ENCODE measurements at places on chromosomes 1 and 21.

- DNase-seq = no peak
Measured at GRCh38 chr1:78104322-78104721, 58.6 kb downstream of the GIPC2 start.

- no peak for DNase-seq
Measured at GRCh38 chr1:119703666-119704450, 7.9 kb upstream of the PHGDH start.

DNA sequence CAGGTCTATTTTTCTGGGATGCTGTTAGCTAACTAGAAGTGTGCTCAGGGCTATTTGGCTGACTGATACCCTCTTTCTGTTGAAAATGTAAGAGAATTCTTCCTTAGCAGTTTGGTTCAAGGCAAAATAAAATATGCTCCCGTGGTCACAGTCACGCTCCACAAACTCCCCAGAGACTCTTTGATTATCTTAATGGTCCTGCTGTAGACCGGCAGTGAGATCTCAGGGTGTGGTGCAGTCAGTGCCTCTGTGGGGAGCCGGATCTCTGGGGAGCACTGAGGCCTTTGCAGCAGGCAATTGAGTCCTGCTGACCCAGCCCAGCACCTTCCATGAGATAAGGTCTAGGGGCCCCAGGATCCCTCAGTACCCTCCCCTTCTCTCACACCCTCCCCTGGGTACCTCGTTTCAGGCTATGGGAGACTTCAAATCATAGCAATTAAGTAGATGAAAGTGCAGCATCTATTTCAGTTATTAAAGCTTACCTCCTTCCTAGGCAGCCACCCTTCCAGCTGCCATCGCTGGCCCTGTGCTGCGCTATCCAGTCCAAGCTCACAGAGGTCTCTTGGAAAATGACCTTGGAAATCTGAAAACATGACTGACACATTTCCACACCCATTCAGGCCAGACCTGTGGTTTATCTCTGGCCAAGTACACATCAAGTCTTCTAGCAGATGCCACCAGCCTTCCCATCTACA, 98.1 kb downstream of the SEC16B start:
- DNase-seq = no peak

- no peak for DNase-seq
Measured at GRCh38 chr1:117675907-117676430, 70.1 kb downstream of the TENT5C start.

DNA sequence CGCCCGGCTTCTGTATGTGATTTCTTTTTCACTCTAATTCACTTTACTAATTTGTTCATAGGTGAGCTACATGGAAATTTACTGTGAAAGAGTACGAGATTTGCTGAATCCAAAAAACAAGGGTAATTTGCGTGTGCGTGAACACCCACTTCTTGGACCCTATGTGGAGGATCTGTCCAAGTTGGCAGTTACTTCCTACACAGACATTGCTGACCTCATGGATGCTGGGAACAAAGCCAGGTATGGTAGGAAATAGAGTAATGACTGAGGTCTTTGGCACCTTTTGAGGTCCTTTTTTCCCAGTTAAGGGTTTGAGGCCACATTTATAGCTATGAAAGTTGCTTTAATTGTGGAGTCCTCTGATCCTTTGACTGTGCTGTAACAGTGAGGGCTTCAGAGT, 56.9 kb downstream of the KIF1B start:
- DNase-seq = no peak

GRCh38 chr1:161250829-161251228, 7.7 kb upstream of the PCP4L1 start:
- DNase-seq = no peak

- DNase-seq = no peak
Measured at GRCh38 chr1:7101187-7101586, 315.9 kb downstream of the CAMTA1 start.

GRCh38 chr1:36919491-36920145, 114.7 kb downstream of the GRIK3 start:
- no peak for DNase-seq

DNA sequence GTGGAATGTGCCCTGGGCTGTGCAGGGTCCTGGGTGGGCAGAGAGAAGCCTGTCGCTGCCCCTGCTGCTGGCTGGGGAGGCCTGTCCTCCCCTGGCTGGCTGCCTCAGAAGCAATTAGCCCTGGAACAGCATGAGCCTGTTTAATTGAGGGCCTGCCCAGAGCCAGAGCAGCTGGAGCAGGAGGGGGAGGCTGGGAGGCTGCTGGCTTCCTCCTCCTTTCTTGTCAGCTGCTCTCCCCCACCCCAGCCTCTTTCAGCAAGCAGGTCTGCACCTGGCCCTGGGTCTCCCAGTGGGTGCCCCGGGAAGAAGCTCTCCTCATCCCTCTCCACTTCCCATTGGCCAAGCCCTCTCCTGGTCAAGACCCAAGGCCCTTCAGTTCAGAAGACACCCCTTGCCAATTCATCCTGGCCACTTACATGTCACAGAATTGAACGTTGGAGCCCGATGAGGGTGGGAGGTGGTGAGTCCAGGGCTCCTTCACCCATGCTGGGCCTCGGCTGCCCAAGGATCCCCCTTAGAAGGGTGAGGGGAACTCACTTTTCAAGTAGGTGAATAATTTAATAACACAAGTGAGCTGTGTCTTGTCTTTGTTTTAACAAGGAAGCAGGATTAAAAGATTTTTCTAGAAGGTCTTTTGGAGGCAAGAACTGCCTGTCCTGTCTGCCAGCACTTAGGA, 13.2 kb downstream of the AMPD2 start:
- no peak for DNase-seq

DNA sequence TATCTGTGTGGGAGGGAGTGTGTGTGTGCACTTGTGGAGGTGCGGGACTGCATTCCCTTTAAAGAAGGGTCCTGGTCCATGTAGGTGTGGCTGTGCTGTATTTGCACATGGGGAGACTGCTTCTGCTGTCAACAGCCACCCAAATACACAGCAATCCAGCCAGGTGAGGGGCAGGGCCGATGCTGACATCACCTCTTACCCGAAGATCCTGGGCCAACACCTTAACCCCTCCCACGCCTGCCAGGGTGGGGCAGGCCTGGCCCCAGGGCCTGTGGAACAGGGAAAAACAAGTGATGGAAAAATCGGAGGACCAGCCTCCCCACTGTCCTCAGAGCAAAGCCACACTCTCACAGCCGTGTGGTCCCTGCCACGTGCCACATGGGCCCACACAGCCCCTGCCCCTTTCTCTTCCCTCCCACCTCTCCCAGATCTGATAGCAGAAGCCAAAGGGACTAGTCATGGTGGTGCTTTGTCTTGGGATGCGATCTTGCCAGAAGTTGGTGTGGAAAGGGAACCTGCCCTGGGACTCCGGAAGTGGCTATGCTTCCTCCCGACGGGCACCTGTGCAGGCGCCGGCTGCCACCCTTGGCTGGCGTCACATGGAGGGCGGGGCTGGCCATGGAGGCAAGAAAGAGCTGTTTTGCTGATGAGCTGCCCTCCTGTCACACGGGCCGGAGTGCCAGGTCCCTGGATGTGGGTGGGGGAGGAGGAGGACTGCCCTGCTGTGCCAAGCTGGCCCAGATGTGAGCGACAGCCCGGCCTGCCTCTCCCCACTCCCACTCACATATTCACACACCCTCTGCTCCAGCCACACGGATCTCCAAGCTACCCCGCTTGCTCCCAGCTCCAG, 7.8 kb upstream of the CASZ1 start:
- no peak for DNase-seq

DNA sequence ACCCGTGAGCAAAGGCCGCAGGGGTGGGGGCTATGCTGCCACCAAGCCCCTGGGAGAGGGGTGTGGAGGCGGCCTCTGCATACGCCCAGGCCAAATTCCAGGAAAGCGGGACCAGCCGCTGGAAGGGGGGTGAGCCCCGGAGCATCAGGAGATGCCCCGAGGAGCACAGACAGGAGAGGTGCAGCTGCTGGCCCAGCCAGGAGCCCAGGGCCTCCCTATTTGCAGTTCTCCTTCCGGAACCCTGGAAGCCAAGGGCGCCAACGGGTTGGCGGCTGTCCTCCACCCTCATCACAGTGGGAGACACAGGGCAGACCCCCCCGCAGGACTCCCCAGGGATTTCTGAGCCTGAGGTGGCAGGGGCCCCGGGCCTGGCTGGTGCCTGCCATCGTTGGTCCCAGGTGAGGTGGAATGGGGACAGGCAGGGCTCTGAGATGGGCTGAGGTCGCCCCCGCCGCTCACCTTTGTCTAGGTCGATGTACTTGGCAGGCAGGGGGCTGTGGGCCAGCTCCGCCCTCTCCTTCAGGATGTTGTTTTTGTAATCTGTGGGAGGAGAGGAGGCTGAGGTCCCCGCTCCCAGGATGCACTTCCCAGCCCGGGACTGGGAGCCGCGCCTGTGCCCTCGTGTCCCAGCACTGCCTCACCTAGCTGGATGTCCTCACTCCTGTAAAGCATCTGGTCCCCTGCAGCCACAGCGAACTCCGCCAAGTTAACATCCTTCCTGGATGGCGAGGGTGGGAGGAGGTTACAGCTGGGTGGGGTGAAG, 4.4 kb upstream of the DVL1 start:
- no peak for DNase-seq

- no peak for DNase-seq
Measured at GRCh38 chr1:3084726-3085125, 15.7 kb downstream of the PRDM16 start.

DNA sequence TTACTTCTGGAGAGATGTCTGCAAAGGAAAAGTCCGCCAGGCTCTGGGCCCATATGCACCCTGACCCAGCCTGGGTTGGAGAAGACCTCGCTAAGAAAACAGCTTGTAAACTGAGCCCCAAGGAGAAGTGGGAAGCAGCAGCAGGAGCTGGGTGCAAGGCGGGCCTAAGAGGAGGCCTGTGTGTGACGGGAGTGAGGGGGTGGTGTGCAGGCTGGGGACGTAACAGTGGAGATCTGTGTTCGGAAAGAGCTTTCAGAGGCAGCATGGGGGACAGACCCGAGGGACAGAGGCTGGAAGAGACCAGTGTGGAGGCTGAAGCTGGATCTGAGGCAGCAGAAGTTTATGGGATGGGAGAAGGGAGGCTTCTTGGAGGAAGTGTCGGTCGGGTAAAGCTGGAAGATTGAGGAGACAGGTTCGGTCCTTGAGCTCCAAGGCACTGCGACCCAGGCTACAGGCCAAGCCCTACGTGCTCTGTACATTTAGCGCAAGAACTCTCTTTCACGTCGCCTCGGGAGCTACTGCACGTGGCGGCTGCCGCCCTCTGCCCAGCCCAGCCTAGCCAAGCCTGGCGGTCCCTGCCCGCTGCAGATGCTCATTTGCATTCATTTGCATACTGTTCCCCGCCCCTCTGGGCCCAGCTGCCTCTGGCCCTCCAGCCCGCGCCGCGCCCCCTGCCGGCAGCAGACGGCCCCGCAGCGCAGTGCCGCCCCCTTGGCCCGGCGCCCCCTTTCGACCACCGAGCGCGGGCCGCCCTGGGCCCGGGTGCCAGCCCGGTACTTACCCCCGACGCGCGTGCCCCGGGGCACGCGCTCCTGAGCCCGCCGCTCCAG, 6.3 kb downstream of the HPCA start:
- no peak for DNase-seq

DNA sequence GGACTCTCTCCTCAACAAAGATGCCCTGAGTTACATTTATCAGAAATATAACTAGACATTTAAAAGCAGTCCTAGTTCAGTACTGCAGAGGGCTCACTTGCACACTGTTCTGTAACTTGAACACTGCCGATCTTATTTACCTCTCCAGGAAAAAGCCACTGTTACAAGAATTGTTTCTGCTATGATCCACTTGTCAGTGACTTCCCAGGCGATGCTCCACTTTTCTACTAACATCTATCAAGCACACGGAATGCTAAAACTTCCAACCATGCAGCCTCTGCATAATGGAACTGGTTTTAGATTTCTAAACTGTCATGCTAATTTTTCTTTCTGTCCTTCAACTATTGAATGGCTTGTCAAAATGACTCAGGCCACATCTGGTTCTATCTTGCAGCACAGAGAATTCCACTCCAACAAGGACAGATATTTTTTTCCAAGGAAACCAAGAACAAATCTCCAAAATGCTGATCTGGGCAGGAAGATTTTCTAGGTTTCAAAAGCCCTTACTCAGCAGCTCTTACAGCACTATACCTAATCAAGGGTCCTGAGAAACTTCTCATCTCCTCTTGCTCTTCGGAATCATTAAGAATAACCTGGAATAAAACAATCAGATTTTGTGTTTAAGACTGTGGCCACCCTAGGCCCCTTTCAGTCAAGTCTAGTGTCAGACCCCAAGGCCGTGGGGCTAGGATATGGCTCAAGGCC, 9.9 kb downstream of the SEC16B start:
- DNase-seq = peak; percentile 18

GRCh38 chr1:155126556-155127104, 1.0 kb upstream of the EFNA1 start:
- no peak for DNase-seq

DNA sequence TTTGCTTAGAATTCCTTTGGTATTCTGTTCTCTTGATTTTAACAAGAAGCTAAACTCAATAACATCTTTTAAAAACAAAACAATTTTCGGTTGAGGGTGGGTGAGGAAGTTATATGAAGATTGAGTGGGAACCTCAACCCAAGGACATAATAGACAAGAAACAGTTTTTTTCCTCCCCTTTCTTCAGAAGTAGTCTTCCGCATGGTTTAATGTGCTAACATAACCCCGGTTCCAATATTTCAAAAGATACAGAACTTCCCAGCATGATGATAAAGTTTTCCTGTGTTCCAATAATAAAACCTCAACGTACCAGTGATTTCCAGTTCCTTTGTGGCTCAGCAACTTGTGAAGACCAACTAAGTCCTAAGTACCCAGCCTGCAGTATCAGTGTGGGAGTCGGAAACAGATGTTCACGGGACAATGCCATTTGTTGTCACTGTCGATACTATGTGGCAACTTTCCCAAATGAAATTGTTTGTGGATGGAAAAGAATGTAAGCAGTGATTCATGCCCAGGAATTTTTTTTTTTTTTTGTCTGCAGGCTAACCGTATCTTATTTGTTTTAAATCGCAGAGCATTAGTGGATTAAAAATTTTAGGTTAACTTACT, 48.5 kb downstream of the NR5A2 start:
- peak; percentile 9 for DNase-seq

GRCh38 chr1:109501644-109502363, 7.7 kb downstream of the AMIGO1 start:
- no peak for DNase-seq

DNA sequence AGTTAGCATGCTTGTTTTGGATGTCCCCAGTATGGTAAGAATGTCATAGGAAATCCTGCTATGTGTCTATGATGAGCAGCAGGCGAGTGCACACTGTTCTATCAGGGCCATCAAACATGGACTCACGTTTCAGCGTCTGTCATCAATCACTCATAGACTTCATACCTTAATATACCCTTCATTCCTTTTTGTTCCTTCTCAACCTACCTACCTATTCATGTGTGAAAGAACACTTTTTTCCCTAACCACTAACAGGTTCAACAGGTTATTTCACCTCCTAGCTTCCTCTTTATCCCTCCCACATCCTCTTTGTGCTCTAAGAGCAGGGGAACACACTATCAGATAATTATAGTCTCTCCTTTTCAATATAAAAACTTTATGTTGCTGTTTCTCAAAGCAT, 300.6 kb downstream of the TM2D1 start:
- no peak for DNase-seq

DNA sequence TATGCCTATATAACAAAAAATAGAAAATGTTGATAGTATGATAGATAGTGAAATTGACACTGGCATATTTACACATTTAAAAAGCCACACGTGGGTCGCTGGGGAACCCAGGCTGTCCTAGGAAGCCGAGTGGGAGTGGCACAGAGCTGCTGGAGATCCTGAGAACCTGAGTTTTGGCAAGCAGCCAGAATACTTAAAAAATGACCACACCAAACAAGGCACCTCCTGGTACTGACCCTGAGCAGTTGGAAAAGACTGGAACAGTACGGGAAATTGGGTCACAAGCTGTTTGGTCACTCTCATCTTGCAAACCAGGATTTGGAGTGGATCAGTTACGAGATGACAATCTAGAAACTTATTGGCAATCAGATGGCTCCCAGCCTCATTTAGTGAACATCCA, 111.5 kb downstream of the ZFYVE9 start:
- DNase-seq = no peak

Measured in smooth muscle cell of the brain vasculature (primary cell).